Forelimb muscle (tissue), 1 donor: ENCODE measurements at places on chromosomes 5 and 9. TPM values are rescaled to one million over a fixed set of nuclear protein-coding genes. Genes with fewer than 3 reads are reported as not detected.

Gene BSPRY
- 0.29 TPM for polyA plus RNA-seq

DNA sequence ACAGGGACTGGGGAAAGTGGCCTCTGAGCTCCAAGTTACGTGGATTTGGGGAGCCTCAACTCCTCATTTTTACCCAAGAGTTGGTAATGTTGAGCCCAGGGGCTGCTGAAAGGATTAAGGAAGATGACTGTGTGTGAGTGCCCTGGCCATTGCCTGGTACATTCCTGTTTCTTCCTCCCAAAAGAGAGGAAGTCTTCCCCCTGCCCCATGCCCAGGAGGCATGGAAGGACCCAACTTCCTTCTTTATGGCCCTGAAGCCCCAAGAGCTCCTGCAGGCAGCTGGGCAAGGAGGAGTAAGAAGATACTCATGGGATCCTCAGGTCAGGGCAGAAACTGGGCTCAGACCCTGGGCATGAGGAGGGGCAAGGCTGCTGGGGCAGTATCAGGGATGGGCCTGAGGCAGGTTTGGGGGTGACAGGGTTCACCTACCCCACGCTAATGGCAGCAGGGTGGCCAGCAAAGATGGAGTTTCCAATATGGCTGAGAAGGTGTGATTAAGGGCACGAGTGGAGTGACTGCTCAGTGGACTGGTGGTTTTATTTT lies 118.3 kb upstream of the MVB12B start:
- DNase-seq = no peak

DNA sequence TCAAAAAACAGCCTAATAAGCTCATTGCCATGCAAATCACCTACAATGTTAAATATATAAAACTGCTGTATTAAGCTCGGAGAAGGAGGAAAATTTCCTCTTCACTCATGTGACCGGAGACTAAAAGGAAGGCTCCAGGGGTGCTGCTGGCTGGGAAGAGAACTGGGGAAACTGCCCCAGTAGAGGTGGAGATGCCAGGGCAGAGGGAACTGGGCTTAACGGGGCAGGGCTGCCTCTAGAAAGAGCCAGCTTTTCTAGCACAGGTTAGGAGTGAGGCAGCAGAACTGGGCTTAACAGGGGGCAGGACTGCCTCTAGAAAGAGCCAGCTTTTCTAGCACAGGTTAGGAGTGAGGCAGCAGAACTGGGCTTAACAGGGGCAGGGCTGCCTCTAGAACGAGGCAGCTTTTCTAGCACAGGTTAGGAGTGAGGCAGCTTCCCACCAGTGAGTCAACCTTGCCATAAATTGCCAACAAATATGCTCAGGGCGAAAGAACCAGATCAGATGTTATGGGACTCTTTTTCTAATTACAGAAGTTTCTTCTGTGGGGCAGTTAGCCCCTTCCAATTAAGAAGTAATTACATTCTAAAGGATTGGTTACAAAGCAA lies 115.3 kb downstream of the FANCC start:
- no peak for DNase-seq

DNA sequence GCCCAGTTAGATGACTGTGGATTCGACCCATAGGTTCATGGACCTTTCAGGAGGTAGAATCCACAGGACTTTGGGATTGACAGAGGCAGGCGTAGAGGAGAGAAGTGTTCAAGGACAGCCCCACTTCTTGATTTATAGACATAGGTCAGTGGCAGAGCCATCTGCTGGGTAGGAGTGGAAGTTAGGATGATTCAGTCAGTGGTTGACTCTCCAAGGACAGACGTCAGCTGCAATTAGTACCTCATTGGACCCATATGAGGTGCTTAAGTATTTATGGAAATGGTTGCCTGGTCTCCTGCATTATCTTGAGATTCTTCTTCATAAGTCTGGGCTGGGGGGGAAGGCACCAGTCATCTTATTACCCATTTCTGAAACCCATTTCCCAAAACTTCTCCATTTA lies 70.9 kb downstream of the SH3RF2 start:
- no peak for DNase-seq

Gene PFN3
- polyA plus RNA-seq = not detected

DNA sequence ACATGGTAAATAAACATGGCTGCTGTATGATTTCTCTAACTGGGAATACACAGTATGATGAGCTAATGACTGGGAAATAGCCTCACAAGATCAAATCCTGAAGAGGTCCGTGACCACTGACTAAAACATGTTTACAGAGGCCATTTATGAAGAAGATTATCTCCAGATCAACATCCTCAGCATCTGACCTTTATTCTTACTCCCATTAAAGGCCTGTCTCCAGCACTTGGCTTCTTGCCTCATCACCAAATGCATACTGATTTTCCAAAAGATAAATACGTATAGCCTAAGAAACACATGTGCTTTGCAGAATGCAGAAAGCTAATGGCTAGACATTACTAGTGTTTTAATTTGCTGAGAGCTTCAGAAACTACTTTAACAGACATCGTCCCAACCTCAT lies 108.0 kb upstream of the TSLP start:
- DNase-seq = no peak

DNA sequence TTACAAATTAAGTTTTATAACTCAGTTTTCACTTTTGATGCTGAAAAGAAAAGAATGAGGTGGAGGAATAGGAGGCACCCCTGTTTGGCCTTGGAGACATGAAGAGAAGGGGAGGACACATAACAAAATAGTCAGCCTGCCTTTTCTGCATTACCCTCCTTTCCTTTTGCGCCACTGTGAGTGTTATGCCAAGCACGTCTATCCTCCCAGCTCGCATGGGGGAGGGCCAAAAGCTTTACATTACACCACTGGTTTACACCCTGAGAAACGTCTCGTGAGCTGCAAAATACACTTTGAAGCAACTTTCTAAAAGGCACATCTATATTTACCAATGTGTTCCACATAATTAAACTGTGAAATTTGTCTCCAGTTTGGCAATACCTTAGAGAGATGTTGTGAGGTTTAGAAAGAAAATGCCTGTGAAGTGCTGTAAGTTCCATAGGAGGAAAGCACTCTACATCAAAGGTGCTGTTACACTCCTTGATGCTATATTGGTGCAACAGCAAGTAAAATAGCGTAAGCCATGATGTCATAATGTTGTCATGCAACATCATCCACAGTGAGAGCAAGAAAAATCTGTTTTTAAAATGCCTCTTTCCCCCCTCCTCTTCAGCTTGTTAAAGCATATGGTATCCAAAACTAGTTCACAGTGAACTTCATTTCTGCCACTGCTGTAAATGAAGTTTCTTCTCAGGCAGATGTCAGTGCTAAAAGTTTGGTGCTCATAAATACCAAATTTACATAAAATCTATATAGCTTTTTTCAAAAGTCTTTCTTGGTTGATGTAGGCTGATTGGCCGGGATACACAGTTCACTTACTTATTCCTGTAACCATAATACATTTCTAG lies 50.3 kb downstream of the CETN3 start:
- DNase-seq = no peak

Gene PCDHGA12
- polyA plus RNA-seq = 1.7 TPM

- no peak for DNase-seq
Observed at GRCh38 chr9:109802491-109802890, 22.5 kb downstream of the PALM2AKAP2 start.

DNA sequence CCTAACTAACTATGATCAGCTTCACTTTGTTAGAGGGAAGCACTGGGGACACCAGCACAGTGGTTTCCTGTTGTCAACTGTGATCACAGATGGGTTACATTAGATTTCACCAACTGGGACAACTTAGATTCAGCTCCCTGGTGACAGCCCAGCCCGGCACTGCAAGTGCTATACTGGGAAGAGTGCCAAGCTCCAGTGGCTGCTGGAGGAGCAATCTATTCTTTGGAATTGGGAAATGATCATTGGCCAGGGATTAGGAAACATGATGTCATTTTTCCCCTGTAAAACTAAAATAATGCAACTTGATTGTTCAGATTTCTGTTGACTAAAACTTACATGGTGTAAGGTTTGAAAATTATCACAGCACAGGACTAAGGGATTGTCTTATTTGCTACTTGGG lies 33.2 kb downstream of the PTGR1 start:
- DNase-seq = peak; percentile 13

DNA sequence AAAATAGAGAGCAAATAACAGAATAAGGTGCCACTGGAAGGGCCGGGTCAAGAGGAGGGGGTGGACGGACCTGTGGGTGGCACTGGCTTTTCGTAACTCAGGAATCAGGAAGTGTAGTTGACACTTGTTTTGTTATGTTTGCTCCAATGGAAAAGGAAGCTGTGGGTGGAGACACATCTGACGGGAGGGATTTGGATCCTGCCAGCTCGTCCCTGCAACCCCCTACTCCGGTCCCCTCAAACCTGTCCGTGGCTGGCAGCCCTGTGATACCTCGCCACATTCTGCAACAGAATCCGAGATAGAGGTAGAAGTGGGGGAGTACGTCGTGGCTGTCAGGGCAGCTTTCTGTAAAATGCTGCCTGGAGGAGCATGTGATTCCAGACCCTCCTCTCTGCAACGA lies 104.2 kb upstream of the IER5L start:
- no peak for DNase-seq

Gene CRB2
- polyA plus RNA-seq = 0.10 TPM

GRCh38 chr5:137629646-137630045 lies 106.2 kb downstream of the KLHL3 start:
- peak; percentile 19 for DNase-seq

Gene SLC34A3
- 1.5 TPM for polyA plus RNA-seq

- no peak for DNase-seq
Observed at GRCh38 chr9:111803924-111804323, 9.2 kb upstream of the SHOC1 start.

- no peak for DNase-seq
Observed at GRCh38 chr5:30808996-30809395, 384.5 kb upstream of the CDH6 start.

- no peak for DNase-seq
Observed at GRCh38 chr5:72328172-72328571, 8.0 kb downstream of the PTCD2 start.

GRCh38 chr5:68245319-68245718 lies 29.8 kb downstream of the PIK3R1 start:
- DNase-seq = no peak

Gene CAVIN4
- polyA plus RNA-seq = 276 TPM

Gene CREBRF
- polyA plus RNA-seq = 8.4 TPM

Gene DCP2
- polyA plus RNA-seq = 23.4 TPM

DNA sequence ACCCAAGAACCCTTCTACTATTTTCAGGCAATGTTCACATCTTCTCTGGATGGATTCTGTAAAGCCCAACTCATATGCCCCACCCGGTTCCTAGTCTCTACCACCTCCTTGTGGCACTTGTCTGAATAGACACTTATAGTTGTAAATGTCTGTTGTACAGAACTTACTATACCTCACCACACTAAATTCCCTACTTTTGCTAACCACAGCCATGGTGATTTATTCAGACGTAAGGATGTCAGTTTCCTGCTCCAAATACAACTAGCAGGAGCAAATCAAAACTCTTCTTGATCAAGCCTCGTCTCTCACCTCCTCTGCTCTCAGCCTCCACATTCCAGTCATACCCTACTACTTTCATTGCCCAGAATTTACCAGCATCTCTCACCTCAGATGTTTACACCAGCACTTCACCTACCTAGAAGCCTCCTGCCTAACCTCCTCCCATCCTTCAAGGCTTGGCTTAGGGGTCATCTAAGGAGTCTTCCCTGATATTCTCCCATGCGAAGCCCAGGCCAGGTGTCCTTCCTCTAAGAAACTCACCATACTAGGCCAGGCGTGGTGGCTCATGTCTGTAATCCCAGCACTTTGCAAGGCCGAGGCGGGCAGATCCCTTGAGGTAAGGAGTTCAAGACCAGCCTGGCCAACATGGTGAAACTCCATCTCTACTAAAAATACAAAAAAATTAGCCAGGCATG lies 75.5 kb downstream of the MAPKAP1 start:
- DNase-seq = no peak

- DNase-seq = no peak
Observed at GRCh38 chr5:175742290-175742994, 84.6 kb downstream of the HRH2 start.

GRCh38 chr9:90331826-90332575 lies 310.6 kb downstream of the DIRAS2 start:
- no peak for DNase-seq

Gene CATSPER3
- 0.87 TPM for polyA plus RNA-seq

DNA sequence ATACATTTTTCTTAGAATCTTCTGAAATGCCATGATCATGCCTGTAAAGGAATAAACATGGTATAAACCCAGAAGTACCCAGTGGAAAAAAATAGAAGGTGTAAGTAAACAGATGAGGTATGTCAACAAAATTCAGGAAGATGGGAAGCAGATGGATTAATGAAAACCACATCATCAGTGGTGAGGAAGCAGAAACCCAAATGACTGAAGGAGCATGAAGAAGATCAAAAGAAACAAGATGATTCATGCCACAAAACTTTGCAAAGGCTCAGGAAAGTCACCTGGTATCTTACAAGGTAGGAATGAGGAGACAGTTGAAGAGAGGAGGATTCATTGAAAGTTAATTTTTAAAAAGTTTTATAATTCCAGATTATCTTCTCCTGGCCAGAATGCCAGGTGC lies 132.8 kb upstream of the PAPPA start:
- no peak for DNase-seq

GRCh38 chr9:81664638-81665222 lies 24.6 kb downstream of the TLE1 start:
- no peak for DNase-seq

Gene ATP6V0E1
- 89.0 TPM for polyA plus RNA-seq

- DNase-seq = no peak
Observed at GRCh38 chr5:80318212-80318611, 1.6 kb upstream of the SPZ1 start.

Gene FLT4
- polyA plus RNA-seq = 7.3 TPM

Gene GABRA6
- polyA plus RNA-seq = not detected

- DNase-seq = no peak
Observed at GRCh38 chr5:87526131-87526530, 113.4 kb upstream of the CCNH start.

DNA sequence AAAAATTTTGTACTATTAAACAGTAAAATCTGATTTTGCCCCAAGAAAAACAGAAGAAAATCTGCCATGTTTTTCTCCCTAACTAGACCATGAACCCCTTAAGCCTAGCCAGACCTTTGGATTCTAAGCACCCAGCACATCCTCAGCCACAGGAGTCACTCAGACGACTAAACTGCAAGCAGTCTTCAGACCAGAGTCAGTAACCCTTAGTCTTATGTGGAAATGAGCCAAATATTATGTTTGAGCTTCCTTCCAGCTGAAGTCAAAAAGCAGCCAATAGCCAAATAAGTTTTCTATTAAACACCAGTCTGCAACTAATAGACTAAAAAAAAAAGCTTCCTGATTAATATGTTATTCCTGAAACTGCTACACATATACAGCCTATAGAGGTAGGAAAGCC lies 47.4 kb downstream of the GOLPH3 start:
- no peak for DNase-seq
